ENCODE measurements at places on chromosomes 4 and X.

DNA sequence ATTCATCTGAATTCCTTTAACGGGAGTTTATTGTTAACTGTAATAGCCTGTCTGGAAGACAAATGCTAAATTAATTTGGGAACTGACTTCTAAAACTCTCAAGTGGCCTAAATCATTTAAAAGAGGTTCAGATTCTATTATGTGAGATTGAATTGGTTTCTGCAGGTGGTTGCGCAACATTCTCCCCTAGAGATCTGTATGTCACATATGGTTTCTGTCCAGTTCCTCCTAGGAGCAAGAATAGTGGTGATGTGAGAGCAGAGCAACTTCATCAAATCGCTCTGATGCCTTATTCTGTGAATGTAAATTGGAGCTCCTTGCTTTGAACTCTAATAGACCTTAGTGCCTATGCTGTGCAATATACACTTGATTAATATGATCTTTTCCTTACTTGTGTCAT, 144.6 kb upstream of the GPR101 start:
- no peak for DNase-seq

GRCh38 chrX:71098302-71098701, 2.7 kb downstream of the FOXO4 start:
- peak; percentile 34 for DNase-seq

GRCh38 chr4:26609868-26610267, 26.0 kb downstream of the TBC1D19 start:
- DNase-seq, result no peak

DNA sequence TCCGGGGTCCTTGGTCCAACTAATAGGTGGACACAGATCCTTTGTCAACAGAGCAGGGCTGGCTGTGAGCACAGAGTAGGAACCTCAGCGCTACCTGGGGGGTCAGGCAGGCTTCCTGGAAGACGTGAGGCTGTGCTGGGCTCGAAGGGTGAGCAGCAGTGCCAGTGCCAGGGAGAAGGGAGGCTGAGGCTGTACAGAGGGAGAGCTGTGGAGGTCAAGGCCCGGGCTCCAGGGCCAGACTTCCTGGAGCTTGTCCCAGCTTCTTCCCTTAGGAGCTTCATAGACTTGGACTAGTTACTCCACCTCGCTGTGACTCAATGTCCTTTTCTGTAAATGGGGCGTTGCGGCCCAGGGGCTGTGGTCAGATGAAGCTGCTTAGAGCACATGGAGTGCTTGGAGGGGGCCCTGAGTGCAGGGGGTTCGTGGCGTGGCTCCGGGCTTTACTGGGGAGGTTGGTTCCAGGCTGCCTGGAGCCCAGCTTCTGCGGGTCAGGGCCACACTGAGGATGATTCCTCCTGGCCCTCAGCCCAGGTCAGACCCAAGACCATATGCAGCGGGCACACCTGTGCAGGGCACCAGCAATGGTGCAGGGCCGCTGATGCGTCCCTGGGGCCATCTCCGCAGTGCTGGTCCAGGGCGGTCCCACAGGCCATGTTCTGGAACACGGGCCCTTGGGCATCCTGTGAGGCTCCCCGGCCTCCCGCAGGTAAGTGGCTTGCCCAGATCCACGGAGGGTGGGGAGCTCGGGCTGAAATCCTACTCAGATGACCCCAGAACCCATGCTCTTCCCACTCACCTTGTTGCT, 98.1 kb downstream of the DCTD start:
- DNase-seq, result no peak

DNA sequence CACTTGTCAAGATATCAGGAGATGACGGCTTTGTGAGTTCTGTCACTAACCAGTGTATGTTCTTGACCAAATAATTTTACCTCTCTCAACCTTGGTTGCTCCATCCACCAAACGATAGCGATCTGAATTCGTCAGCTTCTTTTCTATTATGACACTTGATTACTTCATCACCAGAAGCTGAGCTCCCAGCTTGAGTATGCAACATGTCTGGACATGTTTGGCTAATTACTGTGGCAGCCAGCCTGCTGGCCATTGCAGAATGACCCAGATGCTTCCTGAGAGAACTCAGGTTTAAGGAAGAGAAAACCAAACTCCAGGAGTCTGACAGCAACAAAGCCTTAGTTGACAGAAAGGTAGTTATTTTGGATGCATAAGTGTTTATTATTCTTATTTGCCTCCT, 46.4 kb upstream of the PARM1 start:
- DNase-seq, result no peak

All from GM20000 (cell line).